ENCODE measurements at places on chromosomes 7 and 10.

GRCh38 chr10:68684413-68684812 lies 36.6 kb upstream of the CCAR1 start:
- DNase-seq = no peak

DNA sequence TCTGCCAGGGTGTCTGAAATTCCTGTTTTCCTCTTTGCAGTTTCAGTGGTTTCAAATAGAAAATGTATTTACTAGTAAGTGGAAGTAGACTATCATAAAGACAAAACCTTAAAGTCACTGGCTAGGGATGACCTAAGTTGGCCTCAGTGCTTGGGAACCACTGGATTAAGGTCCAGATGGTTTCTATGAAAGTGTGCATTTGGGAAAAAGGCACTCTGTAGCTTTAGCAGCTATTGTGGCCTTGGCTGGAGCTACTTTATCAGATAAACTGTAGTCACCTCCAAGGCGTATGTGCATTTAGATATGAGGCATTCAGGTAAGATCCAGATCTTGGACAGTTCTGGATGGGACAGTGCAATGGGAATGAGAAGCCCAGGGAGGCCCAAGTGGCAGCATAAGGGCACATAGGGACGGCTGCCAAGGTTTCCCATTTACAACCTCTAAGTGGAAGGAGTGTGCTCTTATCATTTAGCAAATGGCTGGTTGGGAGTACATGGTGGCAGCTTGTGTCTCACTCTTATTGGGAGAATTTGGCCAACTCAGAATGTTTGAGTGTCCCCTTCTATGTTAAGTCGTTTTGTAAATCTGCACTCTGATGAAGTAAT lies 185.6 kb downstream of the LRMDA start:
- no peak for DNase-seq

DNA sequence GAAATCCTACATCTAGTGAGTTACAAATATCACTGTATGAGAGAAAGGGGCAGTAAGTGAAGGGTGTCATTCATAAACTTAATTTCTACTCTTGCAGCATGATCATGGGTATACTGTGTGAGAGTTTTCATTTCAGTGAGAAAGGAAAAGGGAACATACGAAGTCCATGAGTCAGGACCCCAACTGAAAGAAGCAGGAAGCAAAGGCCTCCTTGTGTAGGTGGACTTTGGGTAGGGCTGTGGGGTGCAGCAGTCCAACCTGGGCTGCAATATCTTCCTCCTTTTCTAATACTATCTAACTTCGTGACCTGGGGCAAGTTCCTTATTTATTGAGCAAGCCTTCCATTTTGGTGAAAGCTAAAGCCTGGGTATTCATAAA lies 248.2 kb upstream of the TCF7L2 start:
- DNase-seq = no peak

DNA sequence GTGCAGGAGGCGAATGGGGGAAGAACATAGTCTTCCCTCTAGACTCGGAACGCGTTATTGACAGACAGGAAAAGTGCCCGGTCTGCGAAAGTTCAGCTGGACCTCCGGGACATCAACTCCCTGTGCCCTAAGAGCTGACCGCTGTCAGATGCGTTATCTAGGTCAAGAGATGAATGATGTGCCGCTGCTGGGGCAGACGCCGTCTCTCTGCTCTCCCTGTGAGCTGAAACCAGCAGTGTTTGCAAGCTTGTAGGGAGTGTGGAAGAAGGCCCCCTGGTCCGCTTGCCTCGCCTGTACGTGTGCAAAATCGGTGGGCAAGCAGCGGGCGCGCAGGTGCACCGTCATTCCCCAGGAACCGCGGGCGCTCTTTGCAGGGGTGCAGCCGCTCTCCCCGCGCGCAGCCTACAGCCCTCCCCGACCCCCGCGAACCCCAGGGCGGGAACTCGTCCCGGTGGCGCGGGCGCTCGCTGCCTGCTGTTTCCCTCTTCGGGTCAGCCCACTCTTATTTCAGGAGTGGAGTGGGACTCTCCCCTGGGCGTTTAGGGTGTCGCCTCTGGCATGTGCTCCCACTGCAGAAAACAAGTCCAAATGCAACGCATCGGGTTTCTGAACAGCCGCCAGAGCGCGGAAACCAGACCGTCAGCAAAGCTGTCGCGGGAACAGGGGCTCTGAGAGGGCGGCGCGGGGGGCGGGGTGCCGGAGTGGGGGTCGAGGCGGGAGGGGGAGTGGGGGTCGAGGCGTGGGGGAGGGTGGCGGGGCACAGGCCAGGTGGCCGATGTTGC lies 1.8 kb upstream of the PFKFB3 start:
- DNase-seq = peak; percentile 46

GRCh38 chr7:158876984-158877383 lies 20.6 kb downstream of the DYNC2I1 start:
- DNase-seq = no peak
